ENCODE measurements at places on chromosomes 16 and 17. TPM values are rescaled to one million over a fixed set of nuclear protein-coding genes. Genes with fewer than 3 reads are reported as not detected.

Gene SLC7A5
- 127 TPM for total RNA-seq

DNA sequence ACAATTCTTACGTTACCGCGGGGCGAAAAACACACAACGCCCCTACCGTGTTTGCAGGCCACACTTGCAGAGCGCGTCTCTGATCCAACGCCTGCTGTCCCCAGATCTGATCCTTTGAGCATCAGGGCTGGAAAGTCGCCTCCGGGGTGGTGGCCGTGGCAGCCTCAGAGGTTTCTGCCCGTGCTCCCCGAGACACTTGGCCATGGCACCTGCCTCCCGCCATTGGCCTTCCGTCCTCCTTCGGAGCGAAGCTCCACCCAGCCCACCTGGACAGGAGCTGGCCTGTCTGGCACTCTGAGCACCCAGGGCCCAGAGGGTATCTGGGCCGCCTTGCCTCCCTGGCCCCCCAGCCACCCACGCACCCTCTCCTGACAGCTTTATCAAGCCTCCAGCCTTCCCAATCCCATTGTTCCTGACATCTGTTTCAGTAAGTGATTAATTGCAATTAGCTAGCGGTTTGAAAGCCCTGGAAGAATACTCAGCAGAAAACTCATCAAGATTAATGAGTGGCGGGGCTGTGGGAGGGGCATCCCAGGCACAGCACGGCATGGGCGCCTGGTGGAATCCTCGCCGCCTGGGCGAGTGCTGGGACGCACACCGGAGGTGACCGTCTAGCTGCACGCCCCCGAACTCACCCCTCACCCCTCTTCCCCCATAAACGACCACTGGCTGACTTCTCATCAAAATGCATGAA lies 181.5 kb upstream of the GSE1 start:
- DNase-seq = no peak

- no peak for DNase-seq
Observed at GRCh38 chr17:4598776-4599504, 14.6 kb downstream of the SMTNL2 start.

GRCh38 chr17:65485388-65486299 lies 75.8 kb downstream of the AXIN2 start:
- DNase-seq = no peak

GRCh38 chr16:87411375-87412271 lies 19.5 kb downstream of the MAP1LC3B start:
- DNase-seq = no peak

DNA sequence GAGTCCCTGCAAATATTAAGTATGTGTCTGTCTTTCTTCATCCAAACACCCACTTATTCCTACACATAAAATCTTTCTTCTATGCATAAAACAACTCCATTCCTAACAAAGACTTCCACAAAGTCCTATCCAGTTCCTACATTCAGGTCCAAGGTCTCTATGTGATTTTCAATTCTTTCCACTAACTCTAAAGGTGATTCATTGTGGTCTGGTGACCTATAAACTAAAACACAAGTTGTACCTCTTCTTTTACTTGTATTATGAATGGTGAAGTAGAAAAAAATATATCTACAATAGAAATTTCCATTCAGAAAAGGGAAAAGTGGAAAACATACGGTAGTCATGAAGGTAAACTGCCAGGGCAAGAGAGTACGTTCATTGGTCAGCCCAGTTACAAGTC lies 56.6 kb downstream of the USP32 start:
- DNase-seq = no peak

Gene ZNF263
- total RNA-seq = 19.3 TPM

Gene RDM1
- 0.48 TPM for total RNA-seq

- peak; percentile 9 for DNase-seq
Observed at GRCh38 chr16:77599793-77600415, 122.4 kb upstream of the NUDT7 start.

DNA sequence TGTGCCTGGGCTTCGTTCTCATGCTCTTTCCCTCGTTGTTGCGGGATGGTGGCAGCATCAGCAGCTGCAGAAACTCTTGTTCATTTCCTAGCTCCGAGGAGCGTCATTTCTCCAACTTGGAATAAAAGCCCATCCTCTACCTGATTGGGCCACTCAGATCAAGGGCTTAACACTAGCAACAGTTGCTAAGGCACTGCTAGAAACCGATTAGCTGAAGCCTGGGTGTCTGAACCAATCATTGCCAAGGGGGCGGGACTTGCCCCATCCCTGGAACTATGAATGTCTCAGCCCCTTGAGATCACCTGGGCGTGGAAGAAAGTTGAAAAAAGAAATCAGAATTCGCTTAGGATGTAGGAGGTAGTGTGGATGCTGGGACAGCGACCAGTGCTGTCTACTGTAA lies 145.3 kb downstream of the FOXL1 start:
- no peak for DNase-seq

GRCh38 chr16:88941913-88942909 lies 34.8 kb downstream of the CBFA2T3 start:
- DNase-seq = no peak

DNA sequence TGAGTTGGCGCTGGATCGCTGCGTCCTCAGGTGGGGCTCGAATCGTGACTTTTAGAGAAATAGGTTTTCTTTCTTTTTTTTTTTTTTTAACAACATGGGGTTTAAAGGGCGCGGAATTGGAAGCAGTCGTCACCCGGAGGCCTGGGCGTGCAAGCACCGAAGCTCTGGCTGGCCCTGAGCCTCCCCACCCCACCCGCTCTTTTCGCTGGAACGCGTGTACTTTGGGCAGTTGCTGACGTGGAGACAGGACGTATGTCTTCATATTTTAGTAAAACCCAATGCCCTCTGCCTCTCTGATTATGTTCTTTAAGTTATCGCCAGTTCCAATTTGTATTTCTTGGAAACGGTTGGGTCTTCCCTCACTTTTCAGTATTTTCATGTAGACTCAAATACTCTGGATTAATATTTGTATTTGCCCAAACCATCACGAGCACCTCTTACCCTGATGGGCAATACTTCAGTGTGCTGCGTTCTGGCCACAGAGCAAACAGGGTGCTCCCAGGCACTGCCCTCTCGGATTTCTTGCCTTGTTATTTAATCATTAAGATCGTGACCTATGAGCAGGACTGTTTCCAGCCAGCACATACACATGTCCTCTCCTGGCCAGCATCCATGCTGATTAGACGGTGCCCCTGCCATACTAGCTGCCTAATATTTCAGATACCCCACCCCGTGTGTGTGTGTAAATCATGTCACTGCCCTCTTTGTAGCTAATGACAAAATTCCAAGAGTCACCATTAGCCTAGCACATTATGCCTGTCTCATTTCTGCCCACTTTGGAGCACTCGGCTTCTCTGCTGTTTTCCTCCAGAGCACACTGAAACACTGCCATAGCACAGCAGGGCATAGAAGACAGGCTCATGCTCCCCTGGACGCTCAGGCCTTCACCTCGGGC lies 805 bp upstream of the C16orf95 start:
- DNase-seq = peak; percentile 46

Gene INTS2
- total RNA-seq = 10.0 TPM

Gene SLC12A3
- not detected for total RNA-seq
